HepG2 (cell line): ENCODE measurements at places on chromosomes 7 and 10.
A peak's percentile ranks its signal among the peaks of the same experiment; 100 is the strongest.

GRCh38 chr7:155741082-155741481, 71.2 kb downstream of the SHH start:
- peaks cover 40% of the 10 kb centered on the region for H3K36me3 ChIP-seq
- DNase-seq: no peak
- no peak overlapping the region for H3K4me3 ChIP-seq
- H3K27ac ChIP-seq: no peak overlapping the region
- no peaks in the 10 kb centered on the region for H3K4me1 ChIP-seq

DNA sequence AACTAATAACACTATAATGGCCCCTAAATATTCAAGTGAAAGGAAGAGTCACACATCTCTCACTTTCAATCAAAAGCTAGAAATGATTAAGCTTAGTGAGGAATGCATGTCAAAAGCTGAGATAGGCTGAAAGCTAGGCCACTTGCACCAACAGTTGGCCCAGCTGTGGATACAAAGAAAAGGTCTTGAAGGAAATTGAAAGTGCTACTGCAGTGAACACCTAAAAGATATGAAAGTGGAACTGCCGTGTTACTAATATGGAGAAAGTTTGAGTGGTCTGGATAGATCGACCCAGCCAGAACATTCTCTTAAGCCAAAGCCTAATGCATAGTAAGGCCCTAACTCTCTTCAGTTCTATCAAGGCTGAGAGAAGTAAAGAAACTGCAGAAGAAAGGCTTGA, 12.1 kb upstream of the SNX13 start:
- no peaks in the 10 kb centered on the region for H3K4me1 ChIP-seq
- H3K4me3 ChIP-seq: no peak overlapping the region
- no peaks in the 10 kb centered on the region for H3K27me3 ChIP-seq
- DNase-seq: no peak
- H3K36me3 ChIP-seq: no peaks in the 10 kb centered on the region

- H3K4me1 ChIP-seq: no peaks in the 10 kb centered on the region
- no peak for DNase-seq
- H3K27ac ChIP-seq: no peak overlapping the region
- no peaks in the 10 kb centered on the region for H3K27me3 ChIP-seq
Measured at GRCh38 chr7:154541606-154542005, 461.3 kb downstream of the PAXIP1 start.

- H3K4me3 ChIP-seq: no peak overlapping the region
- no peak overlapping the region for H3K27ac ChIP-seq
- no peaks in the 10 kb centered on the region for H3K4me1 ChIP-seq
Measured at GRCh38 chr7:11604505-11604904, 227.5 kb downstream of the THSD7A start.

DNA sequence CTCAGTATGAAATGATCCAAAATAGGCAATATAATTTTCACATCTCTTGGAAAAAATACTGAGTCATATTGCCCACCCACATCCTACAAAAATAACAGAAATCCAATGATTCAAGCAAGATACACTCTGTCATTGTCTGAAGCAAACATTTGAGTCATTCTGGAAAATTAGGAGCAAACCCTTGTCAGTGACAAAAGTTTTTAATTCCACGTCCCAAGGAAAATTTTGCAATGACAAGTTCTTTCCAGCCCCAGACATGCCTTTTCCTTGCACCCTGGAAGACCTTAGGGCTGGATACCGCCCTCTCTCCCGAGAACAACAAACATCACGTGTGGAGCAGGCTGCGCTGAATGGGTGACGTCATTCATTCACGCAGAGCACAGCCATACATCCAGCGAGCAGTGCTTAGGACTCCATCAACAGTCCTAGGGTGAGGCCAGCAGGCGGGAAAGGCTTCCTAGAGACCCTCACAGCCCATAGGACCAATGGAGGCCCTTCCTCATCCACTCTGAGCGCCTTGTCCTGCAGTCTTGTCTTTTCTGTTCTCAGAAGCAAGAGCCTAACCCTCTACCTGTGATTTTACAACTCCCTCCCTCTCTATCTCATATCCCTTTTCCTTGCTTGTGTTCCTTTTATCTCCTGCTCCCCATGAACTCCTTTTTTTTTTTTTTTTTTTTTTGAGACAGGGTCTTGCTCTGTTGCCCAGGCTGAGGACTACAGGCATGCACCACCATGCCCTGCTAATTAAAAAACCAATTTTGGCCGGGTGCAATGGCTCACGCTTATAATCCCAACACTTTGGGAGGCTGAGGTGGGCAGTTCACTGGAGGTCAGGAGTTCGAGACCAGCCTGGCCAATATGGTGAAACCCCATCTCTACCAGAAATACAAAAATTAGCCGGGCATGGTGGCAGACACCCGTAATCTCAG, 23.5 kb upstream of the KDM7A start:
- peaks cover 46% of the 10 kb centered on the region for H3K4me1 ChIP-seq
- H3K27ac ChIP-seq: no peak overlapping the region
- H3K27me3 ChIP-seq: no peaks in the 10 kb centered on the region; the same call in 1 of the 2 replicates
- H3K4me3 ChIP-seq: no peak overlapping the region
- DNase-seq: peak; percentile 47

GRCh38 chr10:34514290-34514689, 300.8 kb downstream of the PARD3 start:
- no peak for DNase-seq
- peaks cover 6% of the 10 kb centered on the region; the same call in 1 of the 3 replicates for H3K36me3 ChIP-seq
- H3K4me3 ChIP-seq: no peak overlapping the region
- H3K4me1 ChIP-seq: peaks cover 12% of the 10 kb centered on the region; the same call in 1 of the 2 replicates

GRCh38 chr10:104340111-104340526, 1.9 kb upstream of the ITPRIP start:
- DNase-seq: no peak
- peaks cover 21% of the 10 kb centered on the region for H3K27me3 ChIP-seq
- H3K4me1 ChIP-seq: peaks cover 59% of the 10 kb centered on the region
- H3K4me3 ChIP-seq: no peak overlapping the region

GRCh38 chr10:6173203-6173602, 29.5 kb upstream of the PFKFB3 start:
- no peaks in the 10 kb centered on the region for H3K27me3 ChIP-seq
- no peak overlapping the region for H3K4me3 ChIP-seq
- DNase-seq: peak; percentile 45
- H3K36me3 ChIP-seq: no peaks in the 10 kb centered on the region

DNA sequence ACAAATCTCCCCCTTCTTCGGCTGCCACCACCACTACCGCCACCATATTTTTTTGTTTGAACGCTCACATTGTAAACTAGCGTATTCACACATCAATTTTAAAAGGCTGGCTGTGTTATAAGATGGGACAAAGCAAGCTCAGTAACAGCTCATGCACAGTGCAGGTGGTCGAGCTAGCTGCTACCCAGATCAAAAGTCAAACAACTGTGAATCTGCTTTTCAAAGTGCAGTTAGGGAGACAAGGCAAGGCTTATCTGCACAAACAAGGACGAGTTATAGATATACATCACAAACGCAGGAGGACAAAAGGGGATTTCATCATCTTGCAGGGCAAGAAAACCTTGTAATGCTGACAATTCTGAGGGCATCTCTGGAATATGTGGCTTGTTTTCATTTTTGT, 231.6 kb downstream of the VTI1A start:
- H3K4me3 ChIP-seq: no peak overlapping the region
- H3K27me3 ChIP-seq: no peaks in the 10 kb centered on the region
- 0 out of 3 replicates have a peak, but pooled peaks cover 4% of the 10 kb centered on the region for H3K36me3 ChIP-seq
- peak; percentile 94 for DNase-seq
- peak overlapping the region; percentile 74 for H3K27ac ChIP-seq
- H3K4me1 ChIP-seq: peaks cover 50% of the 10 kb centered on the region

DNA sequence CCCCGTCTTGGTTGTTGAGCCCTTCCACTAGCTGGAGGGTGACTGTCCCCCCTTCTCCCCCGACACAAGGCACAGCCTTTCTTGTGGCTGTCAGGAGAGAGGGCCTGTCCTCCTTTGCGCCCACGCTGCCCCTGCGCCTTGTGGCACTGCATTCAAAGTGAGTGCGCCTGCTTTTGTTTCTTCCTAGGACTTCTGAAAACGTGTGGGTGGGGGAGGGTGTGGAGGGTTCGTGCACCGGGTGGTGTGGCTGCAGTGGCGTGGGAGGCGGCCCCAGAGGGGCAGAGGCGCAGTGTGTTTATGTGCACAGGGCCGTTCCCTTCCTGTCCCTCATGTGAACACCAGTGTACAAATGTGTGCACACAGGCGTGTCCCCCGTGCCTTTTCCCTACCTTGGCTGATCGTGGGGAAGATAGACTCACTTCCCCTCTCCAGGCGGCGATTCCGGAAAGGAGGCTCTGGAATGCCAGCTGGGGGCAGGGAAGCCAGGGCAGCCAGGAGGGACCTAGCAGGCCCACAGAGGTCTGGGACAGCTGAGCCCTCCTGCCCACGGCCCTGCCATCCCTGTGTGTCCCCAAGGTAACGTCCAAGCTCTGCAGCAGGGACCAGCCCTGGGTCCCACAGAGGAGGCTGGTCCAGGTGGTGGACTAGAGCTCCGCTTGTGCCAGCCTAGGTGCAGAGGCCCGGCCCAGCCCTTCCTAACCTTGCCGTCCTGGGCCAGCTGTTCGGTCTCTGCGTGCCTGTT, 88.8 kb downstream of the LHPP start:
- peaks cover 37% of the 10 kb centered on the region for H3K4me1 ChIP-seq
- no peak for DNase-seq
- H3K36me3 ChIP-seq: no peaks in the 10 kb centered on the region
- no peak overlapping the region for H3K27ac ChIP-seq
- H3K4me3 ChIP-seq: no peak overlapping the region

- no peak overlapping the region for H3K27ac ChIP-seq
- H3K4me3 ChIP-seq: no peak overlapping the region
Measured at GRCh38 chr7:25118048-25118753, 6.9 kb downstream of the CYCS start.

GRCh38 chr10:124328477-124329220, 90.1 kb downstream of the OAT start:
- DNase-seq: no peak
- H3K36me3 ChIP-seq: no peaks in the 10 kb centered on the region
- peaks cover 8% of the 10 kb centered on the region; the same call in 1 of the 3 replicates for H3K27me3 ChIP-seq
- no peaks in the 10 kb centered on the region for H3K4me1 ChIP-seq

GRCh38 chr10:81918766-81919165, 43.8 kb downstream of the NRG3 start:
- no peaks in the 10 kb centered on the region for H3K36me3 ChIP-seq
- DNase-seq: no peak
- H3K4me3 ChIP-seq: no peak overlapping the region
- H3K27me3 ChIP-seq: no peaks in the 10 kb centered on the region
- no peaks in the 10 kb centered on the region for H3K4me1 ChIP-seq

DNA sequence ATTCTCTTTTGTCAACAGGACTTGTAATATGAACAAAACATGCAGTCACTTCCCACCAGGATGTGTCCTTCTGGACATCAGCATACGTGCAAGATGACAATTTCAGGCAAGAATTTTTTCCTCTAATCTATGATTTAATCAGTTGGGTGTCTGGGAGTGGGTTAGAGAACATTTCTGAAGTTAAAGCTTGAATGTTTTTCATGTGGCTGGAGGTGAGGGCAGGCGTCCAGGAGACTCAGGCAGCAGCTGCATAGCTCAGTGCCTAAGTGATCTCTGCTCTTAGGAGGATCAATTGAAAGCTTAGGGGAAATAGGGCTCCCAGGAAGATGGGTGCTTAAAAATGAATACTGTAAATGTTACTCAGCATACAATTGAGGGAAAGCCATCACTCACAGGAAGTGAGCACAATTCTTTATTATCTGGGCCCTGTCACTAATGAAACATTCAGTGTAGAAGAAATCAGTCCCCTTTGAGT, 457.6 kb upstream of the KLF6 start:
- H3K27ac ChIP-seq: no peak overlapping the region
- H3K36me3 ChIP-seq: no peaks in the 10 kb centered on the region
- H3K4me3 ChIP-seq: no peak overlapping the region
- no peak for DNase-seq
- H3K27me3 ChIP-seq: 0 out of 3 replicates have a peak, but pooled peaks cover 6% of the 10 kb centered on the region
- H3K4me1 ChIP-seq: no peaks in the 10 kb centered on the region

- no peak overlapping the region for H3K27ac ChIP-seq
- H3K4me1 ChIP-seq: no peaks in the 10 kb centered on the region
- H3K27me3 ChIP-seq: no peaks in the 10 kb centered on the region
- no peak for DNase-seq
- no peak overlapping the region for H3K4me3 ChIP-seq
Measured at GRCh38 chr7:122485856-122486255, 181.3 kb upstream of the FEZF1 start.

GRCh38 chr10:127614484-127615017, 65.4 kb downstream of the NPS start:
- peaks cover 1% of the 10 kb centered on the region for H3K27me3 ChIP-seq
- H3K4me1 ChIP-seq: no peaks in the 10 kb centered on the region
- no peaks in the 10 kb centered on the region for H3K36me3 ChIP-seq

- peaks cover 23% of the 10 kb centered on the region for H3K4me1 ChIP-seq
- H3K36me3 ChIP-seq: 0 out of 3 replicates have a peak, but pooled peaks cover 11% of the 10 kb centered on the region
- no peak within 1 kb of the TSS for H3K27ac ChIP-seq
Measured at GRCh38 chr10:133276435-133277201, at the start of gene ADAM8. TSS of gene ADAM8 (minus strand) at chr10:133276868. CDS start at chr10:133276817, 51 bp downstream.

GRCh38 chr10:91558473-91558872, 74.4 kb downstream of the PPP1R3C start:
- H3K36me3 ChIP-seq: no peaks in the 10 kb centered on the region
- no peak overlapping the region for H3K4me3 ChIP-seq
- no peak for DNase-seq
- peak overlapping the region; percentile 87 for H3K27ac ChIP-seq
- H3K4me1 ChIP-seq: peaks cover 96% of the 10 kb centered on the region

DNA sequence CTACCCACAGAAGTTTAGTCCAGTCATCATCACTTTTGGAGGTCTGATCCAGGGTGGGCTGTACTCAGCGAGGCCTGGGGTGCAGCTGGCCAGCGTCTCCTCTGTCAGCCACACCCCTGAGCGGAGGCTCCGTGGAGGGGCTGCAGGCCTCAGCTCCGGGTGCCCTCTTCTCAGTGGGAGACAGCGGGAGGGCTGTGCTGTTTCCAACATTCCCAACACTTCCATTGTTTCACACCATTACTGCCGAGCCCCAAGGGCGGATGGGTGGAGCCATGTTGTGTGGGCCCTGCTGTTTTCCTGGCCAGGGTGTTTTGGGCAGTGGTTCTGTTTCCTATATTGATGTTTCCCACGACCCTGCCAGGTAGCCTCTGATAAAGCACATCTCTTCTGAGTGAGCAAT, 95.0 kb downstream of the MKI67 start:
- no peak overlapping the region for H3K27ac ChIP-seq
- peaks cover 7% of the 10 kb centered on the region for H3K27me3 ChIP-seq
- H3K36me3 ChIP-seq: no peaks in the 10 kb centered on the region
- H3K4me3 ChIP-seq: no peak overlapping the region
- DNase-seq: no peak
- H3K4me1 ChIP-seq: no peaks in the 10 kb centered on the region

- H3K27ac ChIP-seq: no peak overlapping the region
- peaks cover 58% of the 10 kb centered on the region for H3K4me1 ChIP-seq
- H3K27me3 ChIP-seq: no peaks in the 10 kb centered on the region
- no peaks in the 10 kb centered on the region for H3K36me3 ChIP-seq
- DNase-seq: no peak
- H3K4me3 ChIP-seq: no peak overlapping the region
Measured at GRCh38 chr10:95815701-95816240, 59.8 kb downstream of the ENTPD1 start.

GRCh38 chr10:91220954-91221675, 652 bp downstream of the PCGF5 start:
- H3K4me3 ChIP-seq: peak overlapping the region; percentile 96
- no peak for DNase-seq
- peaks cover 4% of the 10 kb centered on the region for H3K36me3 ChIP-seq

- H3K27ac ChIP-seq: no peak overlapping the region
- H3K4me1 ChIP-seq: no peaks in the 10 kb centered on the region
- H3K4me3 ChIP-seq: no peak overlapping the region
- H3K36me3 ChIP-seq: no peaks in the 10 kb centered on the region
Measured at GRCh38 chr7:28748346-28748745, 209.8 kb downstream of the TRIL start.

GRCh38 chr7:46532571-46532970, 611.5 kb upstream of the IGFBP3 start:
- H3K4me1 ChIP-seq: no peaks in the 10 kb centered on the region
- H3K4me3 ChIP-seq: no peak overlapping the region
- no peaks in the 10 kb centered on the region for H3K36me3 ChIP-seq
- no peaks in the 10 kb centered on the region for H3K27me3 ChIP-seq

GRCh38 chr7:135333200-135333599, 99.6 kb downstream of the STRA8 start:
- no peaks in the 10 kb centered on the region for H3K27me3 ChIP-seq
- H3K36me3 ChIP-seq: no peaks in the 10 kb centered on the region
